ENCODE measurements at places on chromosomes 4 and X.

DNA sequence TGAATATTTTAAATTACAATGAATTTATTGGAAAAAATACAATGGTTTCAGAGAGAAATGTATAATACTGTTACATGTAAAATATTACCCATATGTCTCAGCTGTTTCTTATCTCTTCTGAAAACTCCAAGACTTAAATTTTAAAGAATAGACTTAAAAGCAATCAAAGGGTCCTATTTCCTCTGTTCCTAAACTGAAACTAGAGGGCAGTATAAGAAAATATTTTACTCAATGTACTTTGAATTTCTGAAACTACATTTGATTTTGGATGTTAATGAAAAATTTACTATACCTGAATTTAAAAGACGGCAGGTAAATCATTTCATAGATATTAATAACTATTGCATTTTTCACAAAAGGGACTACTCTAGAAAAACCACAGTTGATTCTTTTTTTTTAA, 200.2 kb downstream of the LRBA start:
- no peak for DNase-seq

DNA sequence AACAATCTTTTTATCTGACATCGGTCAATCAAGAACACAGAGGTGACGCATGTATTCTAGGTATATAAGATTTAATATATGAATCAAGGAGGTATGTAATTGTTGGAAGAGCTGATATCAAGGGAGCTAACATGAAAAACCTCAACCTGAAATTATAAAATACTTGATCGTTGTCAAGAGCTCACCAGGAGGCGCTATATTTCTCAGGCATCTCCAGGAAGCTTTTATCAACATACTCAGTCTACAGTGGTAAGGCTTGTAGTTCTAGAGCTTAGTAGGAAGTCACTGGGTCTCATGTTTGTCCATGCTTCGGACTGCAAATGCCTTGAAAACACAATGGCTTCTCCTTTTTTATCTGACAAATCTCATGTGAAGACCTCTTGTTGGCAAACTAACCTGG, 156.1 kb downstream of the GRXCR1 start:
- DNase-seq, result no peak

- no peak for DNase-seq
These were observed 60.4 kb downstream of the CCNI start for GRCh38 chr4:77015390-77015789.

DNA sequence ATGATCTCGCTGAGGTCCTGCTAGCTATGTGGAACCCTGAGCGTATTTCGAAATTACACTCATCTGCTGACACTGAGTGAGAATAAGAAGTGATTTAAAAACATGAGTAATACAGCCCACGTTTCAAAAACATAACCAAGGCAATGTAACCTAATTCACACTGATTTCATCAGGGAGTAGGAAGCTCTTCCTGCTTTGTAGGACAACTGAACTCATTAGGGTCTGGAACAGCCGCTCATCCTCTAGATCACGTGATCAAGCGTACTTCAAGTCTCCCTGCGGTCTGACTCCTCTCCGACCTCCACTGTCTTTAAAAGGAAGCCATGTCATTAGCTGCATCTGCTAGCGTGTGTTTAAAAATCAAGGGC, 138.0 kb downstream of the NSUN7 start:
- no peak for DNase-seq

GRCh38 chr4:75892508-75892907, 9.7 kb downstream of the PPEF2 start:
- no peak for DNase-seq

- no peak for DNase-seq
These were observed 123.6 kb upstream of the TET2 start for GRCh38 chr4:105022811-105023667.

DNA sequence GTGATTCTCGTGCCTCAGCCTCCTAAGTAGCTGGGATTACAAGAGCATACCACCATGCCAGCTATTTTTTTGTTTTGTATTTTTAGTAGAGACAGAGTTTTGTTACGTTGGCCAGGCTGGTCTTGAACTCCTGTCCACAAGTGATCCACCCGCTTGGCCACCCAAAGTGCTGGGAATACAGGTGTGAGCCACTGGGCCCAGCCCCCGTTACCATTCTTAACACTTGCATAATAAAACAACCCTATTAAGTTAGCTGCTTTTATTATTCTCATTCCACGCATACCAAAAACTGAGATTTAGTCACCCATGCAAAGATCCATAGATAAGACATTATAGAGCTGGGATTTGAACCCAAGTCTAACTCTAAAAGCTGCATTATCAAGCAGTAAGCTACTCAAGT, 6.0 kb upstream of the TEX13A start:
- DNase-seq, result no peak

DNA sequence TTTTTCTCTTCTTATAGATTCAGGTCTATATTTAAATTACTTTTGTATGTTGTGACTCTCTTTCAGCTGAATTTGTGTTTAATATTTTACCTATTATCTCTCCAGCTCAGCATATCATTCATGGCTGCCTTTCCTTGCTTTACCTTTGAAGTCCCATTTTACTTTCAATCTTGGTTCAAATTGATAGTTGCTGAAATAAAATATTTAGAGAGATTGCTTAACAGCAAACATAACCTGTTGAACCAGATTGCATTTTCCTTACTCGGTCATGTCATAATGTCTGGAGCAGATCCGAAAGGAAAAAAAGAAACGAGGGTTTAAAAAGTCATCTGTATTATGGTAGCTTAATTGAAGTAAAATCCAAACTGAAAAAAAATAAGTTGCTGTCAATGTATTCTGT, 94.1 kb downstream of the IL1RAPL2 start:
- DNase-seq, result no peak

DNA sequence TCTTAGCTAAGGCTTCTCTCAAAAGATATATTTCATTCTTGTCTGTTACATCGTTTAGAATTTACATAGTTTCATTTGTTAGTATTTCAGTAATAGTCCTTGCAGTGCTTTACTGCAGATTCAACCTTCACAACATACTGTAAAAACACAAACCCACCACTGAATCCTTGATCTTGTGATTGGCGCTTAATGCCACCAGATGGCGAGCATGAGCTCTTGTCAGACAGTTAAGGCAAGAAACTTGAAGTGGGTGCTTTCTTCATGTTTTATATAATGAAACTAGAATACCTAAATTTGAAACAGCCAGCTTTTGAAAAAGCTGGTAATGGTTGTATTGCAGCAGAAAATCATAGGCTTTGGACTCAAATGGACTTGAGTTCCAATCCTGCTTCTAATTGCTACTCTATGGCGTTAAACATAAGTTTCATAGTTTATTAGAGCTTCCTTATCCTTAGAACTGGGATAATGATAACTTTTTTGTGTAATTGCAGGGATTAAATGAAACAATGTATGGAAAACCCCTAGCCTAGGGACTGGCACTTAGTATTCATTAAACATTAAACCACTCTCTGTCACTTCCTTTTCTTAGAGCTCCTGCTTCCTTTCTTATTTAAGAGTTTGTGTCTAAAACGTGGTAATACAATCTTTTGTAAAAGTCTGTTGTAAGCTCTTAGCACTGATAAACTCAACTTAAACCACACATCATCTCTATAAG, 95.1 kb downstream of the USP9X start:
- DNase-seq, result peak; percentile 17

DNA sequence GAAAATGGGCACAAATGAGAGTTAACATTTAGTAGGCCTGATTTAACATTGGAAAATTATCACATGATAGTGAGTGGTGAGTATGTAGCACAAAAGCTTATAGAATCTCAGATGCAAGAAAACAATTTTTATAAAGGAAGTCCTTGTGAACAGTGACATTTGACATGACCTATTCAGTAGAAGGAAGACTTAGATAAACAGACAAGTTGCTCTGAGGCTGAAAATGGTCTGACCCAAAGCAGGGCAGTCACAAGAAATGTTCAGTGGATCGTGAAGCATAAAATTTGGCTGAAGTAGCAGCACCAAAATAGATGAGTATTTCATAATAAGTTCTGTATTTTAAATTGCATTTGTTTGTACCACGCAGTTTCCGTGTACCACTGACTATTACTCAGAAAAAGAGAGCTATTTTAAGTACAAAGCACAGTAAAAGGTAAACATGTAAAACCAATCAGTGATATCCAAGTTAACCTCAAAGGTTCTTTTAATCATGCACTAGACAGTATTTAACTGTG, 605.7 kb upstream of the PABPC4L start:
- no peak for DNase-seq

- DNase-seq, result no peak
These were observed 1216.5 kb downstream of the RAPGEF2 start for GRCh38 chr4:160319221-160319867.

- DNase-seq, result no peak
These were observed 196.8 kb upstream of the FAT1 start for GRCh38 chr4:186920483-186920882.

GRCh38 chr4:41125558-41126311, 88.6 kb downstream of the APBB2 start:
- no peak for DNase-seq

- DNase-seq, result no peak
These were observed 211.9 kb upstream of the UGT8 start for GRCh38 chr4:114386637-114387233.

GRCh38 chr4:958314-958665, 15.1 kb downstream of the DGKQ start:
- DNase-seq, result no peak

DNA sequence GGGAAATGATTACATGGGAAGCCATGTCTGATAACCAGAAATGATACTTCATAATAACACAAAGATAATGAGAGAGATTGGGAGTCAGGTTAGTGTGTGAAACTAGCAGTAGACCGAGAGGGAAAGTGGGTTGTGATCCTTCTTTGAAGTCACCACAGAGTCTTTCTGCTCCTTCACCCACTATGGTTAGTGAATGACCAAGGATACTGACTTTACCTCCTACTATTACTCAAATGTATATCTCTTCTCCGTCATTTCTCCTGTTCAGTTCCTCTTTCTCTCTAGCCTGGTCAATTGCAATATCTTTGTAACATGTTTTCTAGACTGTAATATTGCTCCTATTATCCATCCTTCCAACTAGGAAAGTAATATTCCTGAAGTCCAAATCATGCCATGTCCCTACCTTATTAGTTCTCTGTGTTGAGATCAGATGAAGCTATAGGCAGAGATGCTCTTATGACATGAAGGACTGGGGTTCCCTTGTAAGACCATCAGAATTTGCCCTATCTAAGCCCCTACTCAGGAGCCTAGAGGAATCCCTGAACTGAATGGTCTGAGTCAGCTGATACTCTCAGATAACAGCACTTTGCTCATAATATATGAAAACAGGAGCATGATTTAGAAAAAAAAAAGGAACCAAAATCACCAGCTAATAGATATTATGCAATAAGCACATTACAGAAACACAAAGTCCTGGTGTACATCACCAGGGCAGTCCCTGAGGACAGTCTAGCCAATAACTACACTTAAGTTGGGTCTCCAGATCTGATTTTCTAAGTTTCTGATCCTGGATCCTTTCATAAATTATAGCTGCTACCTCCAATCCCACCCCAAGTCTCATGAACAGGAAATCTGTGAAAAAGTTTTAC, 81.2 kb downstream of the SHROOM3 start:
- no peak for DNase-seq

DNA sequence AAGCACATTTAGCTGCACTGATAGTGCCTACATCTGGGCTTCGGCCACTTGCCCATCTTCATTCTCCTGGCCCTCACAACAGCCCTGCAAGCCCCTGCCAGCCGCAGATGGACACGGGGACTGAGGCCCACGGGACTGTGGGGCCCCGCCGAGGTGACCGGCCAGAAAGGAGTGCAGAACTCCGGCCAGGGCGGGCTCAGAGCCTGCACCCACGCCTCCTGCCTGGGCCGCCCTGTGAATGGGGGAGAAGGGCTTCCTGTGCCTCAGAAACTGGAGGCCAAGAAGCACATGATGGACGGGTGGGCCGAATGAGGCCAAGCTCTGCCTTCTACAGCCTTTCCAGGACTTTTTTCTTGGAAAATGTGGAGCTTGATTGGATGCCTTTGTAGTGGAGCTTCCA, 35.7 kb upstream of the HGFAC start:
- no peak for DNase-seq

DNA sequence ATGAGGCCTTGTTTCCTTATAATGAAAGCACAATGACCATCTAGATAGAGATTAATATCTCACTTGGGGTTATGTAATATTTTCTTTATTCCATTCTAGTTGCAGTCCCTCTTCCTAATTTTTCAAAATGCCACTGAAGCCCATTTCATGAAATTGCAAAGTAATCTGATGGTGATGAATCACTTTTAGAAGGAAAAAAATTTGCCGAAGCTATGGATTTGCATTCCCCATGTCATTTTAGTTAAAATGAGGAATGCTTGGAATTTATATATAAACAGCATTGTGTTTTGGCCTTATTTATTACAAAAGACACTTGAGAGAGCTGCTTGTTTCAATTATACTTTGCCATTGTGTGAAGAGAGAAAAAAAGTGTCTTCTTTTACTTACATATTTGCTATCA, 241.7 kb upstream of the TEX13A start:
- no peak for DNase-seq

DNA sequence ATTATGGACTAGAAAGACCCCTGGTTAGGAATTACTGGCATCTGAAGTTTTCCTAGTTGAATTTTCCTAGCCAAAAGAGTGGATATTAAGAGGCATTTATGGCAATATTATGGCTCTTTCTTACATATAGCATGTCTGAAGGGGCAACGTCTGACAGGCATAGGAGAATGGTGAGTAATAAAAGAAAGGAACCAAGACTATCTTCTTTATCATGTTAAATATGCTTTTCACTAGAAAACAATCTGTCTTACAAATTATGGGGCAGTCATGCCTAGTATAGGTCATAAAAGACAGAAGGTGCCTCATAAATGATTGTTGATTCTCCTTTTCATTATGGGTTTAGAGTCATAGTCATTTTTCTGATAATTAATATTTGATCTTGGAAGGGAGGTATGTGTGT, 431.1 kb upstream of the HTR2C start:
- DNase-seq, result no peak

DNA sequence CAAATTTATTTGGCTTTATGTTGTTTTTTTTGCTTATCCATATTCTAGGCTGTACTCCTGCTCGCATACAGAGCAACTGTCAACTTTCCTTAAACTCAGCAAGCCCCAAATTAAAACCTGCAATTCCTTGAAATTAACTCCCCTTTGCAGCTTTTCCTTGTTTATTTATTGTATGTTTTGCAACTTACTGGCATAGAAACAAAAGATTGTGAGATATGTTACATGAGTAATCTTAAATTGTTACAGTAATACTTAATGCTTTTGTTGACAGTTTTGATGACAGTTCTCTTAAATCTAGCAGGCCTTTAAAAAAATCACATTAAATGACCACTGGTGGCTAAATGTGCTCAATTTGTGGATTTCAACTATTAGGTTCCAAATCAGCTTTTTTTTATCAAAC, 4.5 kb downstream of the DDX3X start:
- no peak for DNase-seq

GRCh38 chr4:180436361-180436760, 1806.8 kb upstream of the TENM3 start:
- DNase-seq, result no peak

DNA sequence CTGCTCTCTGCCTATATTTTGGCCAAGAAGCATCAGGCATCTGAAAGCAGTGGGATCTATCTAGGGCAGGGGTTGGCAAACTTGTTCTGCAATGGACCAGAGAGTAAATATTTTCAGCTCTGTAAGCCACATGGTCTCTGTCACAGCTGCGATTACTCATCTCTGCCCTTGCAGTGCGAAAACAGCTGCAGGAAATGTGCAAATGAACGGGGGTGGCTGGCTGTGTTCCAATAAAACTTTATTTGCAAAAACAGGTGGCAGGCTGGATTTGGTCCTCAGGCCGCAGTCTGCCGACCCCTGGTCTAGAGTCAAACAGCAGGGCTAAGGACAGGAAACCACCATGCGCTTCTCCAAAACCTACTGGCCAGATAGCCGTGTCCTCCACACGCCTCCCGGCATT, 48.6 kb downstream of the ACOX3 start:
- no peak for DNase-seq
